ENCODE measurements at places on chromosomes 11 and 22.

DNA sequence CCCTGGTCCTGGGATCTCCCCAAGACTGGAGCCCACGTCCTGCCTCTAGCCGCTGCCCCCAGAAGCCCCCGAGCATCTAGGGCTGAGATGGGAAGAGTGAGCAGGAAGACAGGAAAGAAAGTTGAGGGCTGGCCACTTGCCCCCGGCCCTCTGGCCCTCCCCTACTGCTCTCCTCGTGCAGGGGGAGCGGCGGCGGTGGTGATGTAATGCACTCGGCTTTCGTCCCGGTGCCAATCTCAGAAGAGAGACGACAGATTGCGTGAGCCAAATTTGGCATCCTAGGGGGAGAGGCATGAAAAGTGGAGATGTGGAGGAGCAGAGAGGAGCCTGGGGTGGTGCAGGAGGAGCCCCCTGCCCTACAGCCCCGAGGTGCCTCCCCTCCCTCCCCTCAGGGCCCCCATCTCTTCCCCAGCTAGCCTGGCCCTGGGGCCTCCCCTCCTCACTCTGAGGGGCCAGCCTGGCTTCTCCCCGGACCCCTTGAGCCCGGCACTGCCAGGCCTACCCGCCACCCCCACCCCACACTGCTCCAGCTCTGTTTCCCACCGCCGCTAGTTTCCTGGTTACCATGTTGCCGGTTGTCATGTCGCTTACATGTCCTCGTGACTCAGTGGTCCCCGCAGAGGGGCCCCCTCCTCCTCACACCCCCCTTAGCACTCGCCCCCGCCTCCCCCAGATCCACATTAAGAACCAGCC, 2.5 kb downstream of the KCNJ4 start:
- DNase-seq, result no peak

DNA sequence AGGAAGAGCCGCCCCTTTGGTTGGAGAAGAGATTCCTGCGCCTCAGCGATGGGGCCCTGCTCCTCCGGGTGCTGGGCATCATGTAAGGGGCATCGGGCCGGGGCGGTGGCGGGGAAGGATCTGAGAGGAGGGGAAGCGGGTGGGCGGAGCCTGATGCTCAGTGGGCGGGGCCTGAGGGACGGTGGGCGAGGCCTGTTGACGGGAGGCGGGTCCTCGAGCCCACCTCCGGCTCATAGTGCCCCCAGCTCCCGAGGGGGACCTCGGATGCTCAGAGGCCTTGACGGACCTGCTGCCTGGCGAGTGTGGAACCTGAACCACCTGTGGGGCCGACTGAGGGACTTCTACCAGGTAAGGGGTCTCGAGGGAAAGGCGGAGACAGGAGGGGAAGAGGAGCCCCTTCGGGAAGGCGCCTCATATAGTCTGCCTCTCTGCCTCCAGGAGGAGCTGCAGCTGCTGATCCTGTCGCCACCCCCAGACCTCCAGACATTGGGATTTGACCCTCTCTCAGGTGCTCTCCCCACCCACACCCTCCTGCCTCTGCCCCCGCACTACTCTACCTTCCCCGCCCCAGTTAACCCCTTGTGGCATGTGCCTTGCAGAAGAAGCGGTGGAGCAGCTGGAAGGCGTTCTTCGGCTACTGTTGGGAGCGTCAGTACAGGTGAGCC, 799 bp downstream of the CCDC88B start:
- DNase-seq, result no peak

DNA sequence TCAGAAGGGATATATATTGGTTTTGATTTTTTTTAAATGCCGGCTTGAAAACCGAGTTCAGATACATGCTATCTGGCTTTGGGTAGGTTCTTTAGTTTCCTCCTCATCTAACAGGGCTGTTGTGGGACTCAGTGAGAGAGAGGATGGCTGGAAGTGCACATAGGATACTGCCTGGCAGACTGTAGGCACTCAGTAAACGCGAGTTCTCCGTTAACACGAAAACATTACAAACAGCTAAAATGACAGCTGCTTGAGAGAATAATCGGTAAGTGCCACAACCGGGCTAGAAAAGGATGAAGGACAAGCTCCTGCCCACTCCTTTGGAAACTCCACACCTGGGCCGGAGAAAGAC, 369 bp downstream of the XRRA1 start:
- DNase-seq, result no peak

- DNase-seq, result no peak
These were observed 36.2 kb upstream of the CLMP start for GRCh38 chr11:123231256-123231655.

DNA sequence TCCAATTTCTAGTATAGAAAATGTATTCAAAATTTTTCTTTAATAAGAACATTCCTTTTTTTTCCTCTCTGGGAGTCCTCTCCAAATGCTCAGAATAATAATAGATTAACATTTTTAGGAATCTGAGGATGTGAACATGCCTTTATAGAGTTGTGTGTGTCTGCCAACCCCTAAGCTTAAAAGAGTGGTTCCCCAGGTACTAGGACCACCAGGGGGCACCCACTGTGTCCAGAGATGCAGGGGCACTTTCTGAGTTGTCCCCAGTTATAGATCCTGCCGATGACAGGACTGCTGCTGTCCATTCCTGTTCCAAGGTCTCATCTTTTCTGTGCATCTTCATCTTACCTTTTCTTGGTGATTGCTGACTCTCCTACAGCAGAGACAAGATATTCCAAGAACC, 27.0 kb upstream of the MICAL2 start:
- no peak for DNase-seq

DNA sequence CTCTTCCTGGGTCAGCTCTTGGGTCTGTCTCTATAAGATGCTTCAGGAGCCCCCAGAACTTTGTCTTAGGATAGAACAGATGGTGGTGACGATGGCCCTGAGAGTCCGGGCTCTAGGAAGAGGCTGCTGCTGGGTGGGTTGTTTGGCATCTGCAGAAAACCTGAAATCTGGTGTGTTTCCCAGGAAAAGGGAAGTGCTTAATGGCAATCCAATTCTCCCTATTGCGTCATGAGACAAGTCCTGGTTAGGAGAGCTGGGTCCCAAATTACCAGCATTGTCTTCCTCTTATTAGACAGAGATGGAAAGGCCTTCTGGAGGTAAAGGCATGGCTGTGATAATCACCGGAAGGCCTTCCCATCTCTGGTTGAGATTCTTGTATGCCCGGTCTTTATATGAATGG, 48.9 kb upstream of the GRAMD1B start:
- DNase-seq, result no peak

DNA sequence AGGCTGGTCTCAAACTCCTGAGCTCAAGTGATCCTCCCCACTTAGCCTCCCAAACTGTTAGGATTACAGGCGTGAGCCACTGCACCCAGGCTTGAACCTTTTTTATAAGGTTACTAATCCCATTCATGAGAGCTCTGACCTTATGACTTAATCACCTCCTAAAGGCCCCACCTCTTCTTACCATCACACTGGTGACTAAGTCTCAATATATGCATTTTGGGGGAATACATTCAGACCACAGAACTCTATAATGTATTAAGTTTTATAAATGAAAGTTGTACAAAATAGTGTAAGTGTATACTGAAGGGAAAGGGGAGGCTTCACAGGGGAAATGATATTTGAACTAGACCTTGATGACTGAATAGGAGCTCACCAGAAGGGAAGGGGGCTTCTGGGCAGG, 28.4 kb upstream of the RBFOX2 start:
- no peak for DNase-seq

- no peak for DNase-seq
These were observed 5.5 kb downstream of the CASP4 start for GRCh38 chr11:104962852-104963251.

DNA sequence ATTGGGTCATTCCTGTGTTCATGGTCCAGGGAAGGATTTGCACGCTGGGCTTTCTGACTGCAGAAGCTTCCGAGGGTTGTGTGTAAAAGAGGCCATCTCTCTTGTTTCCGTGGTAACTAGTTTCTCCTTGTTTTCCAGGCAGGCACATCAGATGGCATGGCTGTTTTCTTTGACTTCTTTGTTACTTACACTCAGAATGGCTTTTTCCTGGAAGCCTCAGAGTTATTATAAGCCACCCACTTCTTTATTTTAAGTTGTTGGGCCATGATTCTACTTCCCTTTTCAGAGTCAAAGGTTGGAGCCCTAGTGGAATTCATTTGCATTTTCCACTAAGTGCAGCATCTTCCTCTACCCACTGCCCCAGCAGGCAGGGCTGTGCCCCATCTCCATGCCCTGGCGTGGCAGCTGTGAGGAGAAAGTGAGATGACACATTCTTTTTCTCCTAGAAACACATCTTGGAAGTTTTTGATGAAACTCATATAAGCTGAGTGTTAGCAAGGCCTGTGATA, 94.9 kb downstream of the PRR5L start:
- DNase-seq, result no peak

DNA sequence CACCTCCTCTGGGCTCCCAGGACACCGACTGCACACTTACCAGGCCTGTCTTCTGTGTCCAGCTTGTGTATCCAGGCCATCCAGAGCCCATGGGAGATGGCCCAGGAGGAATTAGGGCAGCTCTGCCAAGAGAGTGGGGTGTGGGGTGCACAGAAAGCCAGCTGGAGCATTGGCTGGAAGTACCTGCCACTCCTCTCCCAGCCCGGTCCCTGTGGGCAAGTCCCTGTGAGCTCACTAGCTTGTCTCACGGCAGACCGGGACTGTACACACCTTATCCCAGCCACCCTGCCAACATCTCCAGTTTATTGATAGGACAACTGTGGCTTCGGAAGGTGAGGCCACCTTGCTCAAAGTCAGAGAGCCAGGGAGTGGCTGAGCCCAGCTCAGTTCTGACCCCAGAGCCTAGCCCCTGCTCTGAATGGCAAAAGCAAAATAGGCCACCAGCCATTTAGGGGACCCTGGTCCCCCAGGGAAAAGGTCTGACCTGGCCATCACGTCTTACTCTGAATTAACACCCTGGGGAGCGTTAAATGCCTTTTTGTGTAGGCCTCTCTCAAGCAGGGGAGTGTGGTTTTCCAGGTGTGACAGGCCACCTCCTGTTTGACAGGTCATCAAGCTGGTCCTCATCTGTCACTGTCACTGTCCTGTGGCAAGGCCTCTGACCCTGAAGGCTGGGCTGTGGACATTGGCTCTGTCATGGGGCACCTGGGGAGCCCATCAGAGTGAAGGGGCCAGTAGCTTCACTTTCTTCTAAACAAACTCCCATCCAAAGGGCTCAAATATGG, 15.1 kb downstream of the UQCR10 start:
- DNase-seq, result peak; percentile 66

DNA sequence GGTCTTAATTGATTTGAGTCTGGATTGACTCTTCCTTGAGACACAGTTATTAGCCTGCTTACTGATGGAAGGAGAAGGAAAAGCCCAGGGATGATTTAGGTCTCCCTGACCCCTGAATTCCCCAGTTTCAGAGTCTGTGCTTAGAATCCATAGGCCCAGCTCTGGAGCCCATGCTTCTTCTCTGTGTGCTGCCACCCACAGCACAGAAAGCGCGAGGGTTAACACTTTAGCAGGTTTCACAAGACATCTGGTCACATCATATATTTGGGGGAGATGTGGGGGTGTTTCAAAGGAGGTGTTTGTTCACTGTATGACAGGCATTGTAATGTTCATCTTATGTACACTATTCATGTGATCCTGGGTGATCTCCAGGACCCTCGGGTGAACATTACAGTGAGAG, 107.0 kb downstream of the PPP6R3 start:
- no peak for DNase-seq

- DNase-seq, result no peak
These were observed 62.7 kb upstream of the NECTIN1 start for GRCh38 chr11:119791701-119792151.

- DNase-seq, result no peak
These were observed 6.0 kb upstream of the RPL3 start for GRCh38 chr22:39325392-39325932.

DNA sequence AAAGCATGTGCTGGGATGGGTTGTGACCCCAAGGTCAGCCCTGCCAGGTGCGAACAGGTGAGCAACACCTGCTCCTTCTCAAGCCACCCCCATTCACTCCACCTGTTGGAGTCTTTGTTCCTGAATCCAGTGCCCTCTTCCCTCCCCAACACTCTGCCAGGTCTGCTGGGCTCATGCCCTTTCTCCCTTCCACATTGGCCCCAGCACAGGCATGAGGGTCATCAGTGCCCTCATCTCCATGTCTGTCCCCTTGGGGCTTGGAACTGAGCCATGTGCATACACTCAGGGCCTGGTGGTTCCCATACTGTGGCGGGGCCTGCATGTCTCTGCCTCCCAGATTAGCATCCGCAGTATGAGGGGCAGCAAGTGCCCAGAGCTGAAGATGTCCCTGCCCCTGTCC, 19.1 kb downstream of the RFPL2 start:
- DNase-seq, result no peak

GRCh38 chr11:32893093-32893342, 407 bp downstream of the QSER1 start:
- no peak for DNase-seq
